Renal cortex interstitium (tissue), 15 donors: ENCODE measurements at places on chromosomes 3 and 15. TPM values are rescaled to one million over a fixed set of nuclear protein-coding genes. Genes with fewer than 3 reads are reported as not detected.

- DNase-seq = no peak
These were observed 14.1 kb upstream of the TMEM115 start for GRCh38 chr3:50373146-50374051.

- no peak for DNase-seq
These were observed 88.9 kb downstream of the TNIK start for GRCh38 chr3:171371354-171371753.

DNA sequence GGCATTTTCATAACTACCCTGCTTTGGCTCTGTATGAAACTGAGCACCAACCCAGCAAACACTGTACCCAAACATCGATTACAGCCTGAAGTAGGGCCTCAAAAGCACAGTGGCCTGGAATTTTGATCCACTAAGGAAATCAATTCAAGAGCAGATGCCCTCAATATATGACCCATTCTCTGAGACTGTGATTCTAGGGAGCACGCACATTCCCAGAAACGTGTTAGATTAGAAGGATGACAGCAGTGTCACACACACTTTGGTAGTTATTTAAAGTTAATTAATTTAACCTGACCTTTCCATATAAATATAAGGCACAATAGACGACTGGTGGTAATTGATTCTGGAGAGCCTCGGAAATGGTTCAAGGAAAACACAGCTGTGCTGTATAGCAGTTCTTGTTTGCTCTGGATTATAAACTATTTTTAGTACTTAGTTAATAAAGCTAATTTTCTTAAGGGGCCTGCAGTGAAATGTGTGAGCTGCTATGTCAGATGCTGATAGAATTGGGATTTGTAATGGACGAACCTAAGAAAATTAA lies 126.3 kb upstream of the ZNF385D start:
- no peak for DNase-seq

DNA sequence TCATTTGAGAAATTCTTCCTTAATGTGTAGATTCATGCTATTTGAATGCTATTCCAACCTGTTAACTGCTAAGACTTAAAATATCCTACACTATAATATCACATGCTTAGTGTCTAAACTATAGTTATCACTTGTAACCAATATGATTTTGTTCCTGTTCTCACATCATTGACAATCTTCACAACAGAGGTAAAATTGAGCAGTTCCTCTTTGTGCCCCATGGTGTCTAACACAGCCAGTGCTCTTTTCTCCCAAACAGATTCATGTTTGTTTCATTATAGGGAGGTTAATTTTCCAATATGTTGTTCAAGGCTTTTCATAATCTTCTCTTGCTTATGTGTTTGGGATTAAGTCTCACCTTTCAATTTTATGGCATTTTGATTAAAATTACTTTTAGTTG lies 591.1 kb downstream of the ZPLD1 start:
- no peak for DNase-seq

The CLDN1 gene
- polyA plus RNA-seq = 52.4 TPM
